ENCODE measurements at places on chromosomes 1 and 21.

GRCh38 chr21:46226146-46226545 is 2.4 kb downstream of the LSS start:
- no peak for DNase-seq

DNA sequence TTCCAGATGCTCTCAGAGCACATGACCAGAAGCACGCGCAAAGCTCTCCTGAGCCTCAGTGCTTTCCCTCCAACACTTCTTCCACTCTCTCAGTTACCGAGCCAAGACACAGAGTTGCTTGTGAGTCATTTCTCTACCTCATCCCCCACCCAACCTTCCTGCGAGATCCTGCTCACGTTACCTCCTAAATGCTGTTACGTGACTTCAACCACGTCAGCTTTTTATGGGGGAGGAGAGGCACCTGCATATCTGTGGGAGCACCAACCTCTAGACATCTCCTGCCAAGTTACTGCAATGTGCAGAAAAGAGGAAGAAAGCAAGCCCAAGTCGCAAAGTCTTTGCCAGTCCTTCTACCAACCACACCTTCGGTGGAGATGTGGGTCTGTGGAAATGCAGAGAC is 27.2 kb upstream of the ERG start:
- DNase-seq: peak; percentile 18

- DNase-seq: no peak
Measured at GRCh38 chr1:220382994-220383393, 110.7 kb upstream of the RAB3GAP2 start.

GRCh38 chr1:94384485-94385265 is 33.5 kb upstream of the ABCD3 start:
- no peak for DNase-seq

- DNase-seq: no peak
Measured at GRCh38 chr1:19254416-19254815, 2.8 kb downstream of the MRTO4 start.

GRCh38 chr1:244224487-244225430 is 173.7 kb downstream of the ZBTB18 start:
- peak; percentile 94 for DNase-seq

- DNase-seq: no peak
Measured at GRCh38 chr1:32106663-32107275, 1.1 kb upstream of the KPNA6 start.

DNA sequence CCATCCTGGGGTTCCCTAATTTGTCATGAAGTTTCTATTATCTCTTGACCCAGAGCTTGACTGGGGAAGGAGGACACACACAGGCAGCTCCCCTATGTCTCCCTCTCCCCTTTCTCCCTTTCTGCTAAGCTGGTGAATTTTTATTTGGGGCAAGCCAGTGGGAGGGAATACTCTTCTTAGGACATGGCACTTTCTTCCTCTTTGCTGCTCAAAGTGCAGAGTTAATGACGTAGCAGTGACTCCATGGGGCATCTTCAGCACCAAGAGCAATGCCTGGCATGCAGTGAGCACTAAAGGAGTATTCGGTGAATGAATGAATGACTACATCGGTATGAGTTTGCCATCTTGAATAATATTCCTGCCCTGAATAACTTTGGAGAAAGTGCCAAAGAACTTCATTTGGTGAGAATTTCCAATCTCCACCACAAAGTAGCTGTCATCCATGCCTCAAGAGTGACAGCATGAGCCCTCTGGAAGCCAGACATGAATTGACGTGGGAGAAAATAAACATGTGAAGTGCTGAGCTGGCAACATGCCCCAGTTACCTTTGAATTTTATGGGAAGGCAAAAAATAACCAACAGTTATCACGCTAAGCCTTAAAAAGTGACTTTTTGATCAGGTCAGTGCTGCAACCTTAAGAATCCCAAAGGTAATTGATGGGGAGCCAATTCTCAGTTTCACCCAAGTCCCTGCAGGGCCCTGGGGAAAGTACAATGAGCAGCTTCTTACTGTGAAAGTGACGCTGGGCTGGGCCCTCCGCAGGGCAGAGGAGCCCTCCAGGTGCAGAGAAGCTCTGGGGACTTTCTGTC is 22.1 kb upstream of the ATF3 start:
- DNase-seq: no peak
